AG08395 (cell line): ENCODE measurements at places on chromosomes 3 and 15.
A peak's percentile ranks its signal among the peaks of the same experiment; 100 is the strongest.

- no peak for DNase-seq
Measured at GRCh38 chr3:61149236-61149635, 102.0 kb downstream of the FHIT start.

- peak; percentile 90 for DNase-seq
Measured at GRCh38 chr3:127172781-127173515, 20.0 kb upstream of the PRR23E start.

GRCh38 chr3:126745760-126746394, 41.8 kb downstream of the CHCHD6 start:
- DNase-seq, result no peak

DNA sequence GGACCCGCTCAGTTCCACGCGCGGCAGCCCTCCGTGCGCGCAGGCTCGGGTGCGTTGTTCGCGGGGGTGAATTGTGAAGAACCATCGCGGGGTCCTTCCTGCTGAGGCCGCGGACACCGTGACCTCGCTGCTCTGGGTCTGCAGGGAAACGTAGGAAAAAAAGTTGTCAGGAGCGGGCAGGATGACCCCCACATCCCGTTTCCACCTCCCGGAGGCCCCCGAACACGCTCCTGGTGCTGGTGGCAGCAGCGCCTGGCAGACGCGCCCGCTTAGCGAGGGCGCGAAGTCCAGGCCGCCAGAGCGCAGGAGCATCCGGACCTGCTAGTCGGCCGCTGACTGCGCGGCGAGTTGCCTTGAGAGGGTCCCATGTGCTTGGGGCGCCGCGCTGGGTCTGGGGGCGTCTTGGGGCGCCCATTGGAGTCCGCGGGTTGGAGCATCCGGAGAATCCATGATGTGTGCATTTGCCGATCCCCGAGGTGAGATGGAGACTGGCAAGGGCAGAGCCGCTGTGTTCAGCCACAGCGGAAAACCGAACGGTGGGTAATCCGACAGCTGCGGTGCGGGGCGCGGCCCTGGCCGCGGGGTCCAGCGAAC, 520 bp downstream of the GREM1 start:
- DNase-seq, result no peak

GRCh38 chr3:175312791-175313190, 453.7 kb downstream of the NAALADL2 start:
- no peak for DNase-seq

- no peak for DNase-seq
Measured at GRCh38 chr15:37691911-37692310, 242.5 kb upstream of the TMCO5A start.

DNA sequence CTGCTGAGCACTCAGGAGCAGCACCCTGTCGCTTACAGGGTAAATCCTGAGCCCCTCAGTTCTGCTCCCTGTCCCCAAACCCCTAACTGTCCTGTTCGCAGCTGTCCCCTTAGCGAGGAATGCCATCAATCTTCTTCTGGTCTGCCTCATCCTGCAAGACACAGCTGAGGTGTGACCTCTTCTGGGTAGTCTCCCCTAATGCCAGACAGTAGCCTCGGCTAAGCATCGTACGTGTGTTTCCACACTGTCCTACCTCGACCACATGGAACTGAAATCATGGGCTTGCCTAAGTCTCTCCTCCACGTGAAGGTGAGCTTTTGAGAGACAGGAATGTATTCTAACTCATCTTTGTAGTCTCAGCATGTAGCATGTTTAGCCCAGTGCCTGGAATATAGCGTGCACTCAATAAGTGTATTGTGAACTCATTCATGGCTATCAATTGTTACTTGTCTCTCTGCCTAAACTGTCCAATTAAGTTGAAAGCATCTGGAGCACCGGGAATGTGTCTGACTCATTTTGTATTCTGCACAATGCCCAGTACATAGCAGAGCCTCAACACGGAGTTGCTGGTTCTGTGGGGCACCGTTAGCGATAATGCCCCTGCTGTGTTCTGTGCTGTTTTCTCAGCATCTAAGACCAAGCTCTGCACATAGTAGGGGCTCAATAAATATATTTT, 90.2 kb downstream of the HES1 start:
- DNase-seq, result peak; percentile 20
